A549 treated with Hydrocortisone at 1 μM for 4 hours (cell line): ENCODE measurements at places on chromosomes 7 and 10. TPM values are rescaled to one million over a fixed set of nuclear protein-coding genes. Genes with fewer than 3 reads are reported as not detected.

Gene LIPN
- not detected in 5 replicates for total RNA-seq

Gene LRMDA
- 3.6 to 5.1 TPM (median 4.4 TPM) in 5 replicates for total RNA-seq

Gene PGAM2
- total RNA-seq = not detected in 5 replicates

Gene PRLHR
- not detected in 5 replicates for total RNA-seq

Gene ANKRD61
- total RNA-seq = 0.53 to 0.84 TPM (median 0.72 TPM) in 5 replicates
